Thoracic aorta (tissue), 2 donors: ENCODE measurements at places on chromosomes 16 and 17. TPM values are rescaled to one million over a fixed set of nuclear protein-coding genes. Genes with fewer than 3 reads are reported as not detected.

DNA sequence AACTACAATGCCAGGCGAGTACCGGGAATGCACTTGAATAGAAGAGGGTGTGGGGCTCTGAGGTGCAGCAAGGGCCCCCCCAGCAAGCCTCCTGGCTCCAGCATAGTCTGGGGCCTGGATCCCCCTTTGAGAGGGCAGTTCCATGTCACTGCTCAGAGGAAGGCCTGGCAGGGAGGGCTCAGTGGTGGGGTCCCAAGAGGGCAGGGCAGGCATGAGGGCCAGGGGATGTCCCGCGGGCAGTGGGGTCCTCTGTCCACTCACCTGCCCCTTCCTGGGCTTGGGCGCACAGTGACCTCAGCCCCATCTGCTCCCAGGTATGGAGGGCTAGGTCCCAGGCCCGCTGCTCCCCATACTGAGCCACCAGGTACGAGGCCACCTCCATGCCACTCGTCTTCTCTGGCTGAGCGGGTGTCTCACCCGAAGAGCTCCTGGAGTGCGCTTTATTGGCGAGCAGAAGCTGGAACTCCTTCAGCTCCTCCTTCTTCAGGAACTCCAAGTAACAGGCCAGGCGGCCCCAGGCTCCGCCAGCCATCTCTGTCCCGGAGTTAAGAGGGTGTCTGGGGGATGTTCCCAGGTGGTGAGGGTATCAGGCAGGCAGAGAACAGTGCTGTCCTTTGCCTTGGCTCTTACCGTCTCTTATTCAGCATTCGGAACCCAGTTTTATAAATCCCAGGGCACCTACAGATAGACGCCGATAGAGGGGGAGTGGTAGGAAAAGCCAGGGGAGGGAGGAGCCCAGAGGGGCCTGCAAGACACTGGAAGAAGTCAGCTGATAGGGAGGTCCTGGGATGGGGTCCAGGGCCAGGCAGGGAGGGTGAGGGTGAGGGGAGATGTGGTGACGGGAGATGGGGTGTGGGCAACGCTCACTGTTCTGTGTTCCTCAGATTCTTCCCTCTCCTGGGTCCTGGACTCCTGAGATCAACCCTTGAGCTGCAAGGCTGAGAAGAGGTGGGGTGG lies 605 bp downstream of the NLRP1 start:
- DNase-seq = no peak

DNA sequence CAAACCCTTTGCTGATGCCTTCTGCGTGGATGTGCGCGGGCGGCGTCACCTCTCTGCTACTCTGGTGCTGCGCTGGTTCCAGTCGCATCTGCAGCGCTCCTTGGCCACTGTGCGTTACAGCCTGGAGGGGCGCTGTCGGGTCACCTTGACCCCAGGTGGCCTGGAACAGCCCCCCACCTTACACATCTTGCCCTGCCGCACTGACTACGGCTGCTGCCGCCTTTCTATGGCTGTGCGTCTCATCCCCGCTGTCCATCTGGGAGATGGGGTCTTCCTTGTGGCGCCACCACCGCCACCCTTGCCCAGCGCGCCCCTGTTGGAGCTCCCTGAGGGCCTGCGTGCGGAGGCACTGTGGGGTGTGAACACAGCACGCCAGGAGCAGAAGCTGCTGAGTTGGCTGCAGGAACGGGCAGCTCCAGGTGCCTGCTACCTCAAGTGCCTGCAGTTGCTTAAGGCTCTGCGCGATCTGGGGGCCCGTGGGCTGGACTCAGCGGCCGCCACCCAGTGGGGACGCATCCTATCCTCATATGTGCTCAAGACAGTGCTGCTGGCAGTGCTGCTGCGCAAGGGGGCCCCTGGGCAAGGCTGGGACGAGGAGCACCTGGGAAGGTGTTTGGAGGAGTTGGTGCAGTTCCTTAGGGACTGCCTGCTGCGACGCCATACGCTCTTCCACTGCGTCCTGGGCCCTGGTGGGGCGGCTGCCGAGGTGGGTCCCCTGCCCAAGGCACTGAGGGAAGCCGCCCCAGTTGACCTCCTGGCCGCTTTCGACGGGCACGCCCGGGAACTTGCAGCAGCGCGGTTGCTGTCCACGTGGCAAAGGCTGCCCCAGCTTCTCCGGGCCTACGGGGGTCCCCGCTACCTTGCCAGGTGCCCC lies 1.6 kb downstream of the ITPRIPL2 start:
- DNase-seq = no peak

DNA sequence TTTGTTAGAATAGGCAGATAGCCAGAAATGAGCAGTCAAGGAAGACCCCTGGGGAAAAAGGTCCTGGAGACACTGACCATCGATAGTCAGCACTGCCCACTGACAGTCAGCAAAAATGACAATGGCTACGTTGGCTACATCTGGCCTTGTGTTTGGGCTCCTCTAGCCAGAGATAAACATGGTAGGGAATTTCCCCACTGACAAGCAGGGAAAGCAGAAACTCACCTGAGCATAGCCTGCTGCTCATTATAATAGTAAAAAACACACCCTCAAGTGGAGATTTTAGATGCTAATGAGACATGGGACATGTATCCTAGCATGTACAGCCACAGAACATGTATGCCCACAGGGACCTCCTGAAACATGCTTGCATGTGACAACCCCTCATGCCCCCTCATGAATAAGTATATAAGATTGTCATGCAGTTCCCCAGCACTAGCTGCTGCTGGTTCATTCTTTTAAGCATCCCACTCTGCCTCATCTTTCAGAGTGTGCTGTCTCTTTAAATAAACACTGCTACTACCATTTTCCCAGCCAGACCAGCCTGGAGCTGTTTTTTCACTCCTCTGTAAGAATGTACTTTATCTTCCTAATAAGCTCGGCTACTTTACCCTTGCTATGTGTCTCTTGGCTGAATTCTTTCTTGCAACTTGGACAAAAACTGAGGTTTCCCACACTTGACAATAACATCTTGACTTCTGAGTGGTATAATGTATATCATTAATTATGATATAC lies 550.1 kb upstream of the CDH8 start:
- no peak for DNase-seq

- DNase-seq = no peak
Measured at GRCh38 chr17:4195306-4195705, 52.3 kb downstream of the CYB5D2 start.

Gene PRCD
- total RNA-seq = 2.4 TPM

Gene CCP110
- 30.7 TPM for total RNA-seq

Gene FAM83G
- total RNA-seq = 19.8 TPM

Gene OR4D2
- not detected for total RNA-seq

Gene PNMT
- 3.1 TPM for total RNA-seq

Gene IL32
- 42.4 TPM for total RNA-seq

Gene RDM1
- not detected for total RNA-seq

Gene KRTAP1-5
- total RNA-seq = not detected

Gene ZG16B
- not detected for total RNA-seq
